Activated CD8-positive, alpha-beta memory T cell treated with anti-CD3 and anti-CD28 coated beads for 1 hour (primary cell): ENCODE measurements at places on chromosomes 16 and 17.

DNA sequence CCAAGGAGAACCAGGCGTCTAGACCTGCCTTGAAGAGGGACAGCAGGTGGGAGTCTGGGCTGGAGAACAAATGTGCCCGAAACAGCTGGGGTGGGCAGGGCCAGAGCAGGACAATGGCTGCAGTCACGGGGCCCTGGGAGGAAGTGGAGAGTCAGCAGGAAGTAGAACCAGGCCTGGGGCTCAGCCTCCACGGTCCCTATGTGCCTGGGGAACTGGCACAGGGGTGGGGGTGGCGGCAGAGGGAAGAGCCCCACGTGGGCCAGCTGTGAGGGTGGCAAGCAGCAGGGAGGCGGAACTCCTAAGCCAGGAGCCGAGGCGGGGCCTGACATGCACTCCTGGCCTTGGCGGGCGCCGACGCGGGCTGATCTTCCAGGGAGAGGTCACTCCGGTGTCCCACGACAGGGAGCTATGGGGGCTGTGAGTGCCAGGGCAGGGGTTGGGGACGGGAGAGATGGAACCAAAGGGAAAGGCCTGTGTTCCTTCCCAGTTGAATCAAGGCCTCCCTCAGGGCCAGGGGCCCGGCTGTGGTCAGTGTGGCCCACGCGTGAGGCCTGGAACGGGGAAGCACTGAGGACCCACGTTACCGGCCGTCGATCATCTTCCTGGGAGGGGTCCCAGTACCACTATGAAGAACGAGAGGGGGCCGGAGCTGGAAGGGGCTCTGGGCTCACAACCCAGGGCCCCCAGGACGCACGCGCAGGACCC lies 42.7 kb downstream of the TIMM22 start:
- DNase-seq = no peak

GRCh38 chr17:49676276-49676868 lies 1.5 kb downstream of the SPOP start:
- no peak for DNase-seq

- no peak for DNase-seq
These were observed 15.2 kb downstream of the C1QTNF1 start for GRCh38 chr17:79039171-79039570.

DNA sequence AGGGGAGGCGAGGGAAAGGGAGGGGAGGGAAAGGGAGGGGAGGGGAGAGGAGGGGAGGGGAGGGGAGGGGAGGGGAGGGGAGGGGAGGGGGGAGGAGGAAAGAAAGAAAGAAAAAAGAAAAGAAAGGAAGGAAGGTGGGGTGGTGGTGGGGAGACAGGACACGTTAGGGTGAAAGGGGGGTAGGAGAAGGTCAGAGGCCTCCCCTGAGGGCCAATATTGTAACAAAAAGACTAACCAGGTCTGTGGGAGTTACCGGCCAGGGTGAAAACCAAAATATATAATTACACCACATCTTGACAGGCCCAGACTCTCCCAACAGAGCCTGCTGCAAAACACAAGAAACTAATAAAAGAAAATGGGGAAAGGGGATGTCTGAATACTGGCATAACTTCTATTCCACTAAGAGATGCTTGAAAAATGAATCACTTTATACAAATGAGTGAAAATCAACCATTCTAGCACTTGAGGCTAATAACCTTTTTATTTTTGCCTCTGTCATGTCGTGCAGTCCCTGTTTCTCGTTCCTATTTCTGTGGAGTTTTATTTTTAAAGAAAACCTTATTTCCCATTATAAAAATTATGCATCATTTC lies 10.0 kb downstream of the WDR45B start:
- no peak for DNase-seq

DNA sequence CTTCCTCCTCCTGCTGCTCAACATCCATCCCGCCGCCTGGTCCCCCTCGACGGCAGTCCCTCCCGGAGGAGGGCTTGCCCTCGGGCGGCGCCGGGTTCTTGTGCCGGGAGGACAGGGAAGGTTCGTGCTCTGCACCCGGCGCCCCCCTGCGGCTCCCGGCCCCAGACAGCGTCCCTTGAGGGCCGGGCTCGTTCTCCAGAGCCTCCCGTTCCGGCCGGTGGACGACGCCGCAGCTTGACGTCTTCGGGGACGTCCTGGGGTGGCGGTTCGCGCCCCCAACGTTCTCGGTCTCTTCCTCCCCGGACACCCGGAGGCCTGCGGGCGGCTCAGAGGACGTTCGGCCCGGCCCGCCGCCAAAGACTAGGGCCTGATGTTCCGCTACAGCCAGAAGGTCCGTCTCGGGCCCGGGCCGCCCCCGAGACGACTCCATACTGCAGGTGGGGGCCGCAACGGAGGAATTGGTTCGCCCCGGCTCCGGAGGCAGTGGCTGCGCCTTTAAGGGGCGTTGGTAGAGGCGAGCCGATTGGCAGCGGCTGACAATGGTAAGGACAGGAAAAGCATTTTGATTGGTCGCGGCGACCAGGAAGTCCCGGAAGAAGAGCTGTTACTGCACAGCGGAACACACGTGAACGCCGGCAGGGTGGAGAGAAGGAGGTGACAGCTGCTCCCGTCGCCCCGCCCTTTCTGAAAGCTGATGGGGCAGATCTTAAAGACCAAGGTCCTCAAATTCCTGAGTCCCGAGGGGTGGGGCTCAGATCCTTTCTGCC lies at the start of gene BORCS6:
Gene BORCS6 (minus strand): TSS at position 470 of the 767 bp plus-strand sequence. CDS start 40 bp downstream, at position 430.
- DNase-seq = peak; percentile 86

GRCh38 chr17:80791758-80792284 lies 199.8 kb upstream of the CHMP6 start:
- no peak for DNase-seq

GRCh38 chr17:13153036-13153435 lies 135.2 kb upstream of the ELAC2 start:
- no peak for DNase-seq

- no peak for DNase-seq
These were observed 492.2 kb downstream of the KCNJ2 start for GRCh38 chr17:70661342-70662222.

GRCh38 chr16:86761111-86762031 lies 183.0 kb downstream of the FOXL1 start:
- peak; percentile 21 for DNase-seq

- DNase-seq = peak; percentile 60
These were observed 14.1 kb upstream of the RGS9 start for GRCh38 chr17:65122836-65123756.

DNA sequence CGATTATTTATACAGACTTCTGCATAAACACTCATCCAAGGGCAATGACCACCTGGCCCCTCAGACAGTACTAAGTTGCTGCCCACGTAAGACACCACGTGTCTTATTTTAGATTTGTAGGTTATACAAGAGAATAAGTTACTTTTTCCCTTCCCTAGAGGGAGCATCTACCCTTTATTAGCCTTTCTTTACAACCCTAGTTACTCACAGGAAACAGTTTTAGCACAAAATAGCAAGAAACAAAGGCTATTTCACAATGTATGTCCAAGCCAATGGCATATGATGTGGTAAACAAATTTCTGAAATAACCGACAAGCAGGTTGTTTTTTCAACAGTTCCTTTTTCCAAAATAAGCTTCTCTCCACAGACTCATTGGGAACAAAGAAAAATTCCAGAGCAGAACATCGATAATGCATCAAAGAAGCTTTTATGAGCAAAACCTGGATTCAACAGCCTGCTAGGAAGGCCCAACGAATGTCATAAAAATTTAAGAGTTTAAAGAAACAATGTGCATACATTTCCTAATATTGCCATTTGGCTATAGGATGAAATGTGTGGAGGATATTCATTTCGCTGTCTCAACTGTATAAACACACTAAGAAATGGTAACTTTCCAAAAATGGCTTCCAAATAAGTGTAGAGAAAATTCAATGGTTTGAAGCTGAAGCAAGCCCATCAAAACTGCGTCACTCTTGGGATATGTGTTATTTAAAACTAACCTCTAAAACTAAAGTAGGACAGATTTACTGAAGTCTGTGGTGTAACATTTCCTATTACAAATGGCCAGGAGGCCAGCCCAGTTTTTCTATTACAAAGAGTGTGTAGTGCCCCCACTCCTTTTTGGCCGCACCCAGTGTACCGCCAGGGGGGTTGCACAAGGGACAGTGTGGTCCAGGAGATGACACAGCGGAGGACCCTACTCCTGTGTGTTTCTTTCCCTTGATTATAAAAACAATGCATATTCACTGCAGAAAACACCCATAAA lies 50.4 kb upstream of the ERN1 start:
- no peak for DNase-seq

GRCh38 chr17:76111956-76112355 lies 8.4 kb upstream of the EXOC7 start:
- DNase-seq = no peak

DNA sequence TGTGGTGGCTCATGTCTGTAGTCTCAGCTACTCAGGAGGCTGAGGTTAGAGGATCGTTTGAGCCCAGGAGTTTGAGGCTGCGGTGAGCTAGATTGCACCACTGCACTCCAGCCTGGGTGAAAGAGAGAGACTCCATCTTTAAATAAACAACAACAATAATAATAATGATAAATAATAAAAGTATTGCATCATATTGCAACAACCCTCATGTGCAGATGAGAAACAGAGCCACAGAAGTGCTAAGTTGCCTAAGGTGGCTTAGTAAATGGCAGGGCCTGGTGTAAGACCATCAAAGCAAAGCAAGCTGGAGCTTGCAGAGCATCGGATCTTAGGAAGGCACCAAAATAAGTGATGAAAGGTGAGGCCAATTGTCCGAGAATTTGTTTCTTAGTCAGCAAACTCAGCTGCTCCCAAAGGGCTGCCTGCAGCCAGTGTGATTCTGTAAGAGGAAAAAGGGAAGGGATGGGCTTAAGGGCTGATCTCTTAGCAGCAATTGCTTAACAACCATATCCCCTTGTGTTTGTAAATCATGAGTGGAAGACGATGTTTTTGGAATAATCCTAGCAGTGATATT lies 45.3 kb upstream of the HS3ST3A1 start:
- no peak for DNase-seq

DNA sequence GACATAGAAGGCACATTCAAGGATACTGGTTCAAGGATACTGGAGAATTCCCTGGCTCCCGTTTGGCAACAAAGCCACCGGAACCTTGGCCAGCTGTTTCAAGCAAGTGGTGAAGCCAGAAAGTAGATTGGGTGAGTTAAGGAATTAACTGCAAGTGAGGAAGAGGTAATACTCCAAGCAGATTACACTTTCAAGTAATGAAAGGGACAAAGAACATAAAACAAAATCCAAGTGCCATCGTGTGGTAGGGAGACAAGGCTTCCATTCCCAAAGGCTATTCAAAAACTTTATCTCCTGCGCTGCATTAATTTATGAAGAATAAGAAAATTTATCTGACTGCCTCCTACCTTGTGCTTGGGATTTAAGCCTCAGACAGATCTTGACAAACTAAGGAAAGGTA lies 27.8 kb downstream of the XPO6 start:
- DNase-seq = no peak

DNA sequence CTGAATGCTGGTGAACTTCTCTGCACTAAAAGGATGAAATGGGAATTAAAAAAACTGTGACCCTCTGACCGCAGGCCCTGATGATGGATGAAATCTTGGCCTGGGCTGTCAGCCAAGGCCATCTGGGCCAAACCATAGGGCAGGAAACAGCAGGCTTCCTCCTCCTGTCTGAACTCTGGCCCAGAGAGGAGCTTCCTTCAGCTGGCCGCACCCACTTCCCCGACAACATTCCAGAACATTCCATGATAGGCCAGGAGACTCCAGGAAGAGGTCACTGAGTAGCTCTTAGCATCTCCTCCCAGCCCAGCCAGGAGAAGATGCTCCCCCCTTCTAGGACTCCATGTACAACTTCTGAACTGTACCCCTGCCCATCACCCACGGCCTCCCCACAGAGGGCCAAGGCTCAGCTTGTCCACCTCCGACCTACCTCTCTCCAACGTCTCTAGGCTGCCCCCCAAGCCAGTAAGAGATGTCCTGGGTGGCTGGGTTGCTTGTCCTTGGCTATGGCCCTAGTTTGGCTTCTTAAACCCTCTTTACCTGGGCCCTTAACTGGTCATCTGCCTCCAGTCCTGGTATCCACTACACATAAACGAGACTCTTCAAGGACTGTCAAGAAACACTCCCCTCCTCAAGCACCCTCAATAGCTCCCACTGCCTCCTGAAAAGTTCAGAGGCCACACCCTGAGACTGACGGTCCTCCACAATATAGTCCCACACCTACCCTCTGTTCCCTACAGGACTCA lies 1.7 kb downstream of the RPH3AL start:
- no peak for DNase-seq

DNA sequence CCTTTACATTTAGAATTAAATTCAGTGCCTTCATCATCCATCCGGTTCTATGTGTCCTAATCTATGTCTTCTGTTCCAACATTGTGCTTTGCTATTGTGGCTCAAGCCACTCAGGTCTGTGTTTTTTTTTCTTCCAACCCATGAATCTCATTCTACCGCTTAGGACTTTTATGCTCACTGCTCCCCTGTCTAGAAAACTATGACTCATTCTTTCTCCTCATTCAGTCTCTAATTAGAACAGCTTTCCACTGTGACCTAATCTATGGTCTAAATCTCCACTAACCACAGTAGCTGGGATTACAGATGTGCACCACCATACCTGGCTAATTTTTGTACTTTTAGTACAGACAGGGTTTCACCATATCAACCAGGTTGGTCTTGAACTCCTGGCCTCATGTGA lies 418.7 kb downstream of the KCNJ2 start:
- DNase-seq = no peak

DNA sequence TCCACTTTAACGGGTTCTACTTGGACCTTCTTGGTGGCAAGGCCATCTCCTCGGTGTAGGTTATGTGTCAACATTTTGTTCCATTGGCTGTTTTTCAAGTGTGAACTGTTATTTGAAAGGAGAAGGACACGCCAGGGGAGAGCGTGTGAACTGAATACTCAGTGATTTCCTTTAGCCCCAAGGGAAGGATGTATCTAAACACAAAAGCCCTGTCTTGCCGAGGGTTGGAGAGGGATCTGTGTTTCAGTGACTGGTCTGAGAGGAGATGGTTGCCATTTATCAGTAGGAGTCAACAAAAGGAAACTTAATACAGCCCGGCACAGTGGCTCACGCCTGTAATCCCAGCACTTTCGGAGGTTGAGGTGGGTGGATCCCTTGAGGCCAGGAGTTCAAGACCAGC lies 50.0 kb downstream of the USP10 start:
- no peak for DNase-seq
